ENCODE measurements at places on chromosomes 7 and 10. TPM values are rescaled to one million over a fixed set of nuclear protein-coding genes. Genes with fewer than 3 reads are reported as not detected.

The RAPGEF5 gene
- 29.8 TPM for polyA plus RNA-seq

The MRLN gene
- polyA plus RNA-seq, result 0.33 TPM

The GTF2IRD1 gene
- 51.2 TPM for polyA plus RNA-seq

The BICC1 gene
- polyA plus RNA-seq, result 6.2 TPM

Data from large intestine (tissue), 12 donors.